ENCODE measurements at places on chromosomes 1 and 21.

DNA sequence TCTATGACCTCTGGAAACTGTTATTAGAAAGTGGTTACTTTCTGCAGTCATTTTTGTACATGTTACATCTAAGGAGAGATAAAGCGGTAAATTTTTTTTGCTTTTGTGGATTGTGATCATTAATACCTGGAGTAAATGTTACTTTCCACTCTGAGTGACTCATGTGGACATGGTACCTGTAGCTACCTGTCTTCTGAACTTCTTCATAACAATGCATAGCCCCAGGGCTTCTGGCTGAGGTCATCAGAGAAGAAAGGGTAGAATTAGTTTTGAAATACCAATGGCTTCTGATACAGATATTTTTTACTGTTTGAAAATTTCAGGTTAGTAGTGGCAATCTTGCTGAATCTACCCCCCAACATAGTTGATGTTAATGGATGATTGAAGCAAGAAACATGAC, 489.3 kb downstream of the RWDD3 start:
- no peak for DNase-seq

- DNase-seq = no peak
Observed at GRCh38 chr1:19414515-19415121, 70.7 kb downstream of the CAPZB start.

DNA sequence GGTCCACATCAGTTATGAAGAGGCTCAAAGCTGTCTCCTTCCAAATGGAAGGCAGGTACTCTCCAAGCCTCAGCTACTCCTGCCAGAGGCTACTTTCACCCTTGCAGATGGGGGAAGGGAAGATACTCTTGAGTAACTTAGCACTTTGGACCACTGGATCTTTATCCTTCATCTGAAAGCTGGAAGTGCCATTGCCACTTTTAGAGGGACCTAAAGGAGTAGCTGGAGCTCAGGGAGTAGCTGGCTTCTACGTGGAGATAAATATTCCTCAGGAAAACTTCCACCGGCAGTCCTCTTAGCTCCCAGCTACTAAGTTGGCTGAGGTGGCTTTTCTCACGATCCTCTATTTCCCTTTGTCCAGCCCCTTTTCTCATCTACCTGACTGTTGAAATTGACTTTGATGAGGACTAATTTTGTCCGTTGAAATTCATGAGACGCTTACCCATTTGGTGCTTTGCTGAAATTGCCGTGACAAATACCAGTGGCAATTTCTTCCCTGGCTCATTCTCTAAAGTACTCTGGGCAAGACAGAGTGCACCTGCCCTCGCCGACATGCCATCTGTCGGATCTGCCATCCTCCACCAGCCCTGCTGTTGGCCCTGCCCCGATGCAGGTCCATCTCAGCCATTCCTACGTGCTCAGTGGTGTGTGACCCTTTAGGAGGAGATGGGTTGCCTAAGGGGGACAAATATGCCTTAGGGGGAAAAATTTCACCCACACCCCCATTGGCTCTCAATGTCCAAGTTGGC, 13.6 kb downstream of the IGSF21 start:
- DNase-seq = no peak

- no peak for DNase-seq
Observed at GRCh38 chr1:151619489-151620093, 7.7 kb downstream of the SNX27 start.

DNA sequence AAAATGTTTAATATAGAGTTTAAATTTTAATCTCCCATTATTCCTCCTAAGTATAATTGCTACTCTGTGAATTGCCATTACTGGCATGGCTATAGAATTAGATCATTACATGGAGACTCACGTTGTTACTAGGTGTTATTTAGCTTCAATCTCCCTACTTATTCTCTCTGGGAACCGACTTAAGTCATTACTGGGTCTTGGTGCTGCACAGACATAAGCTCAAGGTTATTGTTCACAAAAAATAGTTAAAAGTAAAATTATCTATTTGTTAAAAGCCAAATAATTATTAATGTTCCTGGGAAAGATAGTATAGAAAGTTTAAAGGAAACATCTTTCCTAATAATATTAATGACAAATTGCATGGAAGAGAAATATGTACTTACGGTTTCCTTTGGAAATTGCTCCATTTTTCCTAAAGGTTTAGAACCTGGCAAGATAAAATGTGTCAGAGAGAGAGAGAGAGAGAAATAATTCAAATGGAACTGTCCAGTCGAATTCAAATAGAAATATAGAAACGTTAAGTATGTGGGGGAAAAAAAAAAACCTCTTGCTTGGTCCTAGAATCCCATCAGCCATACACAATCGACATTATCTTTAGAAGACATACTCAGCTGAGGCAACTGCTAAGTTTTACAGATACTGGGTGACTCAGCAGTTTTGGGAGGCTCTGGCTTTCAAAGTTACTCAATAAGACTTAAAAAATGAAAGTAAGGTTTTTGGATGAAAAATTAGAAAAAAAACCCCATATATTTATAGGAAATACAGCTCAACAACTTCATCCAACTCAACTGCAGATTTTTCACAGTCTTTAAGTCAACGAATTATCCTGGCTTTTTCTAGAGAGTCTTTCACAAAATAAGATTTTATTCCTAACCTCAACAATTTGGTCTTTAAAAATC, at the start of gene SPTA1:
TSS of gene SPTA1 (minus strand) at position 605 of the 899 bp plus-strand sequence. CDS start at position 407, 198 bp downstream.
- no peak for DNase-seq

GRCh38 chr1:6701437-6702153, at the start of gene DNAJC11:
TSS of gene DNAJC11 (minus strand) at chr1:6701816. CDS start at chr1:6701800, 16 bp downstream.
- DNase-seq = peak; percentile 84

- DNase-seq = no peak
Observed at GRCh38 chr21:46191257-46191685, 7.0 kb upstream of the SPATC1L start.

DNA sequence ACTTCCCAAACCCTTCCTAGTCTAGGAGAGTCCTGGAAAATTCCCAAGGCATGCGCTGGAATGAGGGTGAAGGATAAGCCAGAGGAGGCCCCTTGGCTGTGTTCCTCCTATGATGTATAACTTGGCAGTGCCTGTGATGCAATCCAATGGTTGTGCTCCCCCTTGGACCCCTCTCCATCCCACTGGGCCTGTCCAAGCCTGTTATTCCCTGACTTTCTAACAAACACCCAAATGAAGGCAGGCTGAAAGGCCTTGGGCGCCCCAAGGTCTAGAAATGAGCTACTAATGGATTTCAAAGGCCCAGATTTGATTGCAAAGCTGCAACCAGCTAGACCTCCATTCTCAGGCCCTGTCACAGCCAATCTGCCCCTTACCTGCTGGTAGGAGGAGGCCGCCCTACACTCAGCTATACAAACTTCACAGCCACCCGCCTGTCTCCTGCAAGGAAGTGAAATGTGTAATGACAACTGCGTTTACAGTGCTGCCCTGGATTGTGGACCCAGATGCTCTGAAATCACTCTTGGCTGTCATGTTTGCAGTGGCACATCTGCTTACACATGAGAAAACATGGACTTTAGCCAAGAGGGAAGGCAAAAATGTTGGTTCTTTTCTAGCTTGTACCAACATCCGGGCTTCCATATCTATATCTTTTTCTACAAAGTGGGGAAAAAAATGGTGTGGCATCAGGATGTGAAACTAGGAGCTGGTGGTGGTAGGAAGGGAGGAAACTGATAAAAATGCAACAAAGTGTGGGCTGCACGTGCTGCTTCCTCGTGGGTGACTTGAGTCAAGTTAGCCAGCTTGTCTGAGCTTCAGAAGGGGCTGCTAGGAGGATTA, 130.4 kb downstream of the TRABD2B start:
- no peak for DNase-seq

GRCh38 chr1:20875198-20875973, 88.3 kb upstream of the HP1BP3 start:
- no peak for DNase-seq

Data from T-cell (primary cell).